ENCODE measurements at places on chromosomes 7 and 10.

DNA sequence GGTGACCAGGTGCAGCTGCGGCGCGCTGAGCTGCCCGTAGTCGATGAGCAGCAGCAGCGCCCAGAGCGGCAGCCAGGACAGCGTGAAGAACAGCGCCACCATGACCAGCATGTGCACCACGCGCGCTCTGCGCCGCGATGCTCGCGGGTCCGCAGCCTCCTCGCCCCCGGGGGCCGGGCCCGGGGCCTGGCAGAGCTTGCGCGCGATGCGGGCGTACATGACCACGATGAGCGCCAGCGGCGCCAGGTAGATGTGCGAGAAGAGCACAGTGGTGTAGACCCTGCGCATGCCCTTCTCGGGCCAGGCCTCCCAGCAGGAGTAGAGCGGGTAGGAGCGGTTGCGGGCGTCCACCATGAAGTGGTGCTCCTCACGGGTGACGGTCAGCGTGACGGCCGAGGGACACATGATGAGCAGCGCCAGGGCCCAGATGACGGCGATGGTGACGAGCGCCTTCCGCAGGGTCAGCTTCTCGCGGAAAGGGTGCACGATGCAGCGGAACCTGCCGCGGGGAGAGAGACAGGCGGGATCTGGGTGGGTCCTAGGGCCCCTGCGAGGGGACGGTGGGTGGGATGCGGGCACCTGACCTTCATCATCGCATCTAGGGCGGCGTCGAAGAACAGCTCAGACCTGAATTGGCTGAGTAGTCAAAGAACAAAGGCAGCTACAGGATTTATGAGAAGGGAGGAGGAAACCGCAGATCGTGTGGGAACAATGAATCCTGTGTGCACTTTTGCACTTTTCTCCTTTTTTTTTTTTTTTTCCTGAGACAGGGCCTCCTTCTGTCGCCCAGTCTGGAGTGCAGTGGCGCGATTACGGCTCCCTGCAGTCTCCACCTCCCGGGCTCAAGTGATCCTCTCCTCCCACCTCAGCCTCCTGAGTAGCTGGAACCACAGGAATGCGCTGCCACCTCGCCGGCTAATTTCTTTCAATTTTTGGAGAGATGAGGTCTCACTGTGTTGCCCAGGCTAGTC is 22.4 kb upstream of the PPA1 start:
- DNase-seq: no peak

GRCh38 chr10:124220547-124220946 is 127.1 kb upstream of the CHST15 start:
- DNase-seq: no peak

- DNase-seq: no peak
Observed at GRCh38 chr10:17101257-17101909, 28.2 kb downstream of the CUBN start.

GRCh38 chr10:56370217-56371113 is 9.4 kb upstream of the ZWINT start:
- no peak for DNase-seq

DNA sequence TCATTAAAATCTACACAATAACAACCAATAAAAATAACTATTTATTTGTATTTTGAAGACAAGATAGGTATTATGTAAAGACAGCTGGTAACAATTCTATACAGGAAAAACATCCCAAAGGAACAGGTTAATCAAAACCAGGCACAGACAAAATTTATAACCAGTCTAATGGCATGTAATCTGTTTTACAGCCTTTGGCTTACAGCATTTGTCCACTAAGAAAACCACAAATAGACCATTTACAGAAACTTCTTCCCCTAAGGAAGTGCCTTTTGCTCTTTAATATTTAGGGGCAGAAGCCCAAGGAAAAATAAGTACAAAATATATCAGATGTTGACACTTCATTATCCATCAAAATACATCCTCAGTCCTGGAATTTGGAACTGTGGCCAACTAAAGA is 65.0 kb downstream of the SVIL start:
- DNase-seq: no peak

- no peak for DNase-seq
Observed at GRCh38 chr10:51371743-51372142, 297.5 kb downstream of the PRKG1 start.

DNA sequence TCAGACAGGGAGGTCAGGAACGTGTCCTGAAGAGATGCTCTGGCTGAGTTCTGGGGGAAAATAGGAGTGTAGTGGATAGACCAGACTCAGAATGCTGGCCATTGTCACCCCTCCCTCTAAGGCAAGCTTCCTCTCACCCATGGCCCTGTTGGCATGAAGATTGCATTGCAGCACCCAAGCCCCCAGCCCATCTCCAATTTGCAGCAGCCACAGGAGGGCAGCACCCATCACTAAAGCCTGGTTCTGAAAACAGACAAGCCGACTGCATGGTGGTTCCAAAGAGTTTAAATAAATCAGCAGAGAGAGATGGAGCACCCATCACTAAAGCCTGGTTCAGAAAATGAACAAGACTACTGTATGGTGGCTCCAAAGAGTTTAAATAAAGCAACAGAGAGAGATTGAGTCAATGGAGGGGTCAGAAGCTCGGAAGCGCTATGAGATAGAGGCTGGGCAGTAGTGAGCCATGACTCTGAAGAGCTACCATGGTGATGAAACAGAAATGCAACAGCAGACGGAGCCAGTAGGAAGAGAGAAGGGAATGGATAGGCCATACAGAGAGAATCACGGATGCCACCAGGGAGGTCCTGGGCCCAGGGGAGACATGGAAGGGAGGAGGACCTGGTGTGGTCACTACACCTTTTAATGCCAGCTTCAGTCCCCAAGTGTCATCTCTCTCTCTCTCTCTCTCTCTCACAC is 237.9 kb upstream of the MYO3A start:
- no peak for DNase-seq
